ENCODE measurements at places on chromosomes 12 and 14.

GRCh38 chr14:98507264-98507663, 764.7 kb downstream of the BCL11B start:
- DNase-seq = no peak

DNA sequence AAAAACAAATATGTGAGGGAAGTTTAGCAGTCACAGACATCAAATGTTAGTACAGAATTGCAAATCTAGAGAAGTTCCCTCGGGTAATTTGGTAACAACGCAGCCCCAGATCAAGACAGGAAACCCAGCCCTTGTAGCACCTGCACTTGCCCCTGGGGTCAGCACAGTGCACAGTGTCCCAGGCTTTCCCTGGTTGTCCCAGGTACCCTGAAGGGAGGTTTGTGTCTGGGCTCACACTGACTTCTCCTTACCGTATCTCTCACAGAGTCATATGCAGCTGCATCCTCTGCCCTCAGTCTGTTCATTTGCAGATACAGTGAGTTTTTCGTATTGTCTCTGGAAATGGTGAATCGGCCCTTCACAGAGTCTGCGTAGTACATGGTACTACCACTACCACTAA, 528.9 kb downstream of the TMEM121 start:
- DNase-seq = no peak

GRCh38 chr14:92692822-92693226, 55.6 kb downstream of the LGMN start:
- DNase-seq = peak; percentile 20

DNA sequence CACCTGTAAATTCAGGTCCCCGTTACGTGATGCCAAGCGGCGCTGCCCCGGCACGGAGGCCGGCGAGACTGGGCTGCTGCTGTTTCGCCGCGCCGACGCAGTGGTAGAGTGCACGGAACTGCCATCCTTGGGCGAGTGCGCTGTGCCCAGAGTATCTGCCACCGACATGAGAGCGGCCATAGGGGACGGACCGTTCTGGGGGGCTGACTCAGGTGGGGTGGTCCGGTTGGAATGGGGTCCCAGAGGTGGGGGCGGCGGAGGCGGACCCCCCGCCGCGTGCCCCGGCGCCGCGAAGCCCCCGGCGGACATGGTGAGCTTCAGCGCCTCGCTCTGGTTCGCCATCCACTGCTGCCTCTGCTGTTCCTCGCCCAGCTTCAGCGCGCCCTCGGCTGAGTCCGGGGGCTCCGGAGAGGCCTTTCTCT, 2.8 kb downstream of the IRF2BPL start:
- DNase-seq = no peak

DNA sequence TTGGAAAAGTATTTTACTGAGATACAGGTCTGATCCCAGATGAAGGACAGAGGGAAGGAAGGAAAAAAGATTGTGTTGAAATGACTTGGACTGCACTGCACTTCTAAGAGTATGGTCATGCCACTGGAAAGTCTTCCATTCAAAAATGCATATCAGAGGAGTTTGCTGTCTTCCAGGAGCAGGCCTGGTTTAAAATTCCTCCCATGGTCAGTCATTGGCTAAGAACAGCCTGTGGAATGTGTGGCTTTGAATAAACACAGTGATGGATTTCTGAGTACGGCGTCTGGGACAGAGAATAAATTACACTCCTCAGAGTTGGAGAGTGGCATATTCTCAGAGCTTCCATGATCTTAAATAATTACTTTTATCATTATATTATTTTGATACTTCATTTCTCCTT, 245.8 kb upstream of the PDZRN4 start:
- no peak for DNase-seq

GRCh38 chr12:32139064-32139421, 32.4 kb downstream of the BICD1 start:
- DNase-seq = no peak

- DNase-seq = no peak
Observed at GRCh38 chr12:52603314-52603713, 2.1 kb upstream of the KRT72 start.

- DNase-seq = no peak
Observed at GRCh38 chr14:43901911-43902673, 605.0 kb downstream of the FSCB start.

- DNase-seq = peak; percentile 50
Observed at GRCh38 chr12:96193725-96194575, at the start of gene ELK3. TSS of gene ELK3 (plus strand) at chr12:96194375.

DNA sequence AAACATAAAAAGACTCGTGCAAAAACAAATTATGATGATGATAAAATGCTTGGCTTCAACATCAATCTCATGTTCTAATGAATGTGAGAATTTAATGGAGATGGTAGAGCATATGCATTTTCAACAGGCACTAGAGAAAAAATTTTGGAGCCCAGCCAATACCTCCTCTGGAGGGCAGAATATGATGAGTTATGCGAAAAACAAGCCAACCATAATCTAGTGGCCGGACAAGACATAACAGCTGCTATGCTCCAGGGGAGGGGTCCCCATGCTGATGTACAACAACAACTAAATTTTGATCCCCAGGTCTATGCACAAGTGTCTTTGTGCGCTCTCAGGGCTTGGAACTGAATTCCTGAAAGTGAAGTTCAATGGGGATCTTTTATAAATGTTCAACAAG, 1197.5 kb downstream of the LRFN5 start:
- DNase-seq = no peak

GRCh38 chr12:122123761-122124145, 45.2 kb downstream of the MLXIP start:
- DNase-seq = no peak

Measured in stimulated activated CD4-positive, alpha-beta T cell treated with anti-CD3 and anti-CD28 coated beads, Interleukin-15, amount 100 ng/mL, for 1 hour (primary cell).